ENCODE measurements at places on chromosomes 4 and X. TPM values are rescaled to one million over a fixed set of nuclear protein-coding genes. Genes with fewer than 3 reads are reported as not detected.

The SYP gene
- total RNA-seq, result 0.29 TPM

The TRIM61 gene
- 3.8 TPM for total RNA-seq

The GPR173 gene
- 2.2 TPM for total RNA-seq

The PCGF3 gene
- total RNA-seq, result 43.1 TPM

The TRPC5OS gene
- not detected for total RNA-seq
